ENCODE measurements at places on chromosomes 2 and 18.

DNA sequence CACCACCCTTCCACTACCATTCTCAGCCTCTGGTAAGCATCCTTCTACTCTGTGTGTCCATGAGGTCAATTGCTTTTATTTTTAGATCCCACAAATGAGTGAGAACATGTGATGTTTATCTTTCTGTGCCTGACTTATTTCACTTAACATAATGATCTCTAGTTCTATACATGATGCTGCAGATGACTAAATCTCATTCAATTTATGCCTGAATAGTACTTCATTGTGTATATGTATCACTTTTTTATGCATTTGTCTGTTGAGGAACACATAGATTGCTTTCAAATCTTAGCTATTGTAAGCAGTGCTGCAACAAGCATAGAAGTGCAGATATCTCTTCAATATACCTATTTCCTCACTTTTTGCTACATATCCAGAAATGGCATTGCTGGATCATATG, 733.3 kb downstream of the SUCLG1 start:
- no peak for ATAC-seq

- ATAC-seq: no peak
These were observed 32.5 kb downstream of the DPP4 start for GRCh38 chr2:162041485-162041884.

DNA sequence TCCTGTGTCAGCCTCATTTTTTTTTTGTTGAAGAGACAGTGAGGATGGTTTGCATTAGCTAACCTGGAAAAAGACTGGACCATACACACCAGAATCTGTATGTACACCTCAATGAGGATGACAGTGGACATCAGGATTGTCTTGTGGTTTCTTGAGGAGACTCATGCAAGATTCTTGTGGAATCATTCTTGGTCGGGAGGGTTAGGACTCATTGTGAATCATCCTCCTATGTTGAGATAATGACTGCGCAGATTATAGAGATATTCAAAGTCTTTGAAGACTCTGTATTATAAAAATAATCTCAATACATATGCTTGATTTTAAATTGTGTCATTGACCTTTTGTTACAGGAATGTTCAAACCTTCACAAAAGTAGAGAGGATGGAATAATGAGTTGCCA, 49.1 kb upstream of the DOCK10 start:
- ATAC-seq: peak; percentile 57

DNA sequence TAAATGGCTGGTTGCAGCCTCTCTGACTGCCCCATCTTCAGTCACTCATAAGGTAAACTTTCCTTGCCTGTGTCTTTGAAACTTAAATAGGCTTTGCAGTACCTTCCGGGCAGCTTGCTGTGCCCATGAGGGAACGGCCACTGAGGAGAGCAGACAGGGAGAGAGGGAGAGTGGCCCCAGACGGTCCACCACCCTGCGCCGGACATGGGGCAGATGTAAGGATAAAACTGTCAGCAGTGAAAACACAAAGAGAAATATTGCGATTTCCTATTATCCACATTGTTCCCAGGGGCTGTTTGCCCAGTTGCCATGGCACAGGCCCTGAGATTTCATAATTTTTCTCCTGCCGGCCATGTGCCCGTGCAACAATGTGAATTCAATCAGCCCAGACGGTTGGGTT, 265.9 kb upstream of the SALL3 start:
- ATAC-seq: no peak

- ATAC-seq: peak; percentile 99
These were observed 88.4 kb downstream of the BCL2L11 start for GRCh38 chr2:111209045-111209514.

DNA sequence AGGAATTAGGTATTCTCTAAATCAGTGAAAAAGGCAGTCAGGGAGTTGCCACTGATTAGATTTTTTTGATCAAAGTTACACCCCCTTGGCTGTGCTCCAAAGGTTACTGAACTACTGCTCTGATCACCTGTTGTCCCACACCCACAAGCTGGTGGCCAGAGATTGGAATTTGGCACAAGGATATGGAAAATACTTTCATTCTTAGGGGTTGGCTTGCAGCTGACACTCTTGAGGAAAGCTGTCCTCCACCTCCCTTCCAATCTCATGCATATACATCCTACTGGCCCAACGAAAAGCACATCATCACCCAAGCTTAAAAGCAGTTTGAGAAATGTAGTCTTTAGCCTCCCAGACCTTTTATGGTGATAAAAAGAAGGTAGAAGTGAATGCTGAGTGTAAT, 329.5 kb upstream of the CHAC2 start:
- ATAC-seq: no peak

DNA sequence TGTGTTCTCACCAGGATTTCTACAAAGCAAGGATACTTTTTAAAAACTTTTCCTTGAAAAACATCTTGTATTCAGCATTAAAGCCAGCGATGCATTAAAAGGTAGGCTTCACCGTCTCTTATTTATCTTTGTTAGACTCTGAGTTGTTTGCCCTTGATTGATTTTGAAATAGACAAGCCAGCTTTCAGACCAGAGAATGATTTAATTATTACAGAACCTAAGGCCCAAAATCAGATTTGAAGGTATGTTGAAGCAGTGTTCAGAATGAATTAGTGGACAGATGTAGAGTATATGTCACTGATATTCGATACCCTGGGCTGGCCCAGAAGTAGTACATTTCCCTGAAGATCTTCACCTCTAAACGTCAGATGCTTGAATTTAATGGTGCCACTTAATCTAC, 136.4 kb downstream of the THSD7B start:
- no peak for ATAC-seq
